ENCODE measurements at places on chromosomes 16 and 17.

- DNase-seq = no peak
Measured at GRCh38 chr16:55839115-55839514, 6.2 kb upstream of the CES1 start.

DNA sequence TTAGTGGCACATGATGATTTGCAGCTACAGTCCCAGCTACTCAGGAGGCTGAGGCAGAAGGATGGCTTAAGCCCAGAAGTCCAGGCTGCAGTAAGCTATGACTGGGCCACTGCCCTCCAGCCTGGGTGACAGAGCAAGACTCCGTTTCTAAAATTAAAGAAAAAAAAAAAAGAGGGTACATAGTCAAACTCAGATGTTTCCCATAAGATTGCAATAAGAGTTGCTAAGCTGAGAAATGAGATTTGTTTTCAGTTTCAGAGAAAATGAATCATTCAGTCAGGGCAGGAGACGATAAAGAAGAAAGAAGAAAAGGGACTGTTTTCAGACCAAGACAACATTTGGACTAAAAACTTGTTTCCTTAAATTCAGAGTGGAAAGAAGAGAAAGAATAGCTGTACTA lies 30.2 kb upstream of the PHLPP2 start:
- no peak for DNase-seq

- no peak for DNase-seq
Measured at GRCh38 chr16:52389045-52389444, 157.9 kb downstream of the TOX3 start.

- peak; percentile 36 for DNase-seq
Measured at GRCh38 chr16:46830417-46830901, 521 bp downstream of the C16orf87 start.
